ENCODE measurements at places on chromosomes 3 and 15.

DNA sequence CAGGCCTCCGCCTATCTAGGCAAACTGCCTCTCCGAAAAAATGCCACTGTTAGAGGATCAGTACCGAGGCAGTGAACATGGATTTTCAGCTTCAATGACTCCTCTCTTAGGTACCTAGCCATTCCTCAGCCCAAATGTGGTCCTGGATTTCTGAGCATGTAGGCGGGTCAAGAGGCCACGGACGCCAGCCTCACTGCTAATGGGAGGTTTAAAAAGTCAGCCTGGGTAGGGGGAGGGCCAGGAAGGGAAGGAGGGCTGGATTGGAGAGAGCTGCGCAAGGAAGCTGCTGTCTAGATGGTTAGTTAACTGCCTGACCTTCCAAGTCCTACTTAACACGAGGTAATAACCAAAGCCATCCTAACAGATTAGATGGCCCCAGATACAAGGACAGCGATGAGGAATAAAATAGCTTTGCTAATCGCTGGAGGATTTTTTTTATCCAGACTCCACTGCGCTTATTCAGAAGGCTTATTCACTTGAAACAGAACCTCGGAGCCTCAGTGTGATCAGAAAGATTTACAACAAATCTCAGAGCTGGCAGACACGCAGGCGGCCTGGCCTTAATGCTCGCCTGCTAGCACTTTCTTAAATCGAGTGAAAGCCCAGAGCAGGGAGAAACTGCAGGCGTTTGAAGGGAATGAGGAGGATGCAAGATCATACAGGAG is 34.3 kb downstream of the TLE3 start:
- no peak for DNase-seq

DNA sequence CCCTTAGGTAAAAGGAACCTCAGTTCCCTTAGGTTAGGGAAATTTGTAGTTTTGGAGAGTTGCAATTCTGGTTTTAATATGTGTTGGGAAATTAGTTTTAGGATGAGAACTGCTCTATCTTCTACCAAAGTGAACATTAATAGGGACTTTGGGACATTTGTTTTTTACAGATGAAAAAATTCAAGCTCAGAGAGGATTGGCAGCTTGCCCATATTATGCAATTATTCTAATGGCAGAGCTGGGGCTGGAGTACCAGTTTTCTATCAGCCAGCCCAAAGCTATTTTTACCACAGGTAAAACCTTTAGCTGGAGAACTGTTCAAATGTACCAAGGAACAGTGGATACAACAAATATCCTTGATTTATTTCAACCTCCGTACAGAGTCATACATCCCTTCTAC is 127.0 kb downstream of the CPNE4 start:
- no peak for DNase-seq

- DNase-seq: no peak
These were observed 19.6 kb upstream of the RNU6-1 start for GRCh38 chr15:67859331-67859946.

DNA sequence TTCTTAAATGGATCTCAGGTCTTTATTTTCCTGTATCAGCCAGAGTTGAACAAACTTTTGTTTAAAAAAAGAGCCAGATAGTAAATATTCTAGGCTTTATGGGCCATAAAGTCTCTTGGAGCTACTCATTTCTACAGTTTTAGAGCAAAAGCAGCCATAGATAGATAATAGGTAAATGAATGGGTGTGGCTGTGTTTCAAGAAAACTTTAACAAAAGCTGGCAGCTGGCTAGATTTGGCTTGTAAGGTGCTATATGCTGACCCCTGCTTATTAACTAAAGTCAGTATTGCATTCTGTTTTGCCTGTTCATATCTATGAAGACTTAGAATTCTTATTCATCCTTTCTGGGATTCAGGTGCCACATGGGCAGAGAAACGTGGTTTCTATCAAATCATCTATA is 29.0 kb downstream of the MFN1 start:
- no peak for DNase-seq

DNA sequence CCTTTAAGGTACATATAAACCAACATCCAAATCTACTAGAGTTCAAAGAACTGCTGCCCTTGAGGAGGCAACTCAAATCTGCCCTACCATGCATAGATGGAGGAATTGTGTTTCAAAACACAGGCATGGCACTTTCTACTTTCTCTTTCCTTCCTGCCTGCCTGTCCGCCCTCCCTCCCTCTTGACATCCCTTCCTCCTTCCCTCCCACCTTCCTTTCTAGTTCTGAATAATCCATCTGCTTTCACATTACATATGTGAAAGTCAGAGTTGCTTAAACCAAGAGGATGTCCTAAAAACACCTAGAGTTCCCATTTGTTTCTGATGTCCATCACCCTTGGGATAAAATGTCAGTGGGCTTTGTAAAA is 537.6 kb downstream of the FOXP1 start:
- no peak for DNase-seq

- no peak for DNase-seq
These were observed 62.3 kb downstream of the FMN1 start for GRCh38 chr15:33132233-33132580.

DNA sequence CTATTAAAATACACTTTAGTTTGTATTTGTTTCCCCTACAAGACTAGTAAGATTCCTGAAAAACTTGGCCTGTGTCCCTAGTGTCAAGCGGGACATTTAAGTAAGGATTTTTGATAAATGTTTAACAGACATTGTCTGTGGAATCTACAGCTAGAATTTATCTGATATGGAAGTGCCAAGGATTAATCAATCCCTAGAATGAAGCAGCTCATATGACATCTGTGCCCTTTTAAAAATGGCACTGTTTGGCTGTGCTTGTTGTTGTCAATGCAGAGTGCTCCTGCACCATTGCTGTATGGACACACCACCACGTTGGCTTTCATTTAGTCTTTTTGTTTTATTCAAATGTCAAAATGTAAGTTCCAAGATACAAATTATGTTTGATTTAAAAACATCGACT is 14.3 kb upstream of the PDCD7 start:
- DNase-seq: no peak

DNA sequence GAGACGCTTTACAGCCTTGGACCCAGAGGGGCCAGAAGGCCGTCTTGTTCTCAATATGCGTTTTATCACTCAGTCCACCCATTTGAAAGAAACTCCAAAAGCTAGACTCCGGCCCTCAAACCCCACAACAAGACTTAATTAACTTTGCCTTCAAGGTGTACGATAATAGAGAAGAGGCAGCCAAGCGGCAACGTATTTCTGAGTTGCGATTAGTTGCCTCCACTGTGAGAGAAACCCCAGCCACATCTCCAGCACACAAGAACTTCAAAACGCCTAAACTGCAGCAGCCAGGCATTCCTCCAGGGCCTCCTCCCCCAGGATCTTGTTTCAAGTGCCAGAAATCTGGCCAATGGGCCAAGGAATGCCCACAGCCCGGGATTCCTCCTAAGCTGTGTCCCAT is 17.4 kb upstream of the INO80 start:
- no peak for DNase-seq

DNA sequence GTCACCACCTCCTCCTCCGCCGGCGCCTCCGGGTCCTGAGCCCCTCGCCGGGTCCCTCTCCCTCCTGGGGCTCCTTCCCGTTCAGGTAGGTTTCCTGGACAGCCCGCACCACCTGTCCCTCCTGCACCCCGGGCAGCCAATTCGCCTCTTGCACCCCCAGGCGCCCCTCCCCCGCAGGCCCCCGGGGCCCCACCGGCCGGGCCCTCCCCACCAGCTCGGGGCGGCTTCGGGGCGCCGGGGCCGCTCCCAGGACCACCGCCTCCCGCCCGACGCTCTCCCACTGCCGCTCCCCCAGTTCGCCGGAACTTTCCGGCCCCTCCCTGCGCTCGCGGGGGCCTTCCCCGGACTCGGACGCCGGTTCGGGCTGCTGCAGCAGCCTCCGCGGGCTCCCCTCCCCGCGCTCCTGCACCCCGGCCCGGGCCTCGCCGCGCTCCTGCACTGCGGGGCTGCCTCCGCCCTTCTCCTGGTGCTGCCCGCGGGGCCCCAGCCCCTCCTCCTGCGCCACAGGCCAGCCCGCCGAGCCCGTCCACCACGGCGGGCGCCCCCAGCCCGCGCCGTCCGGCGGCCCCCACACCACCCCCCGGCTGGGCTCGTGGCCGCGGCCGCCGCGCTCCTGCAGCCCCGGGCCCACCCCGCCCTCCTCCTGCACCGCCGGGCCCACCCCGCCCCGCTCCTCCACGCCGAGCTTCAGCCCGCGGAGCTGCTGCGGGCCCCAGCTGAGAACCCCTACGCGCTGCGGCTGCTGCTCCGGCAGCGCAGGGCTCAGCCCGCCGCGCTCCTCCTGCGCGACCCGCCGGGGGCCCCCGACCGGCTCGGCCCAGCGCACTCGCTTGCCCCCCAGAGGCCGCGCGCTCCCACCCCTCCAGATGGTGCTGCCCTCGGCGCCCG is 587 bp upstream of the TNK2 start:
- DNase-seq: no peak

DNA sequence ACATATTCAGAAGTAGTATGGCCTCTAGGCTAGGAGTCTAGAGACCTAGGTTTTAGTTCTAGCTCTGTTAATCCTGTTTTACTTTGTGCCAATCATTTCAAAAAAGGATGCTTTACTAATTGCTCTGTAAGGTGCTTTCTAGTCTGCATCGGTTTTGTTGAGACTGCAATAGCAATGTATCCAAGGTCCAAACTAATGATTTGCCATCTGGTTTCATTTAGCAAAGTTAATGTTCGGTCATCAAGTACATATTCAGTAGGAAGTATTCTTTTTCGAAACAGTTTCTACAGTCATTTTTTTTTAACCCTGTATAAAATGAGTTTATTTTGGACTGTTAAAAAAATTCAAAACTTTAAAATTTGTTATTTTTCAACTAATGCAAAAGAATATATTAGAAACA is 2.0 kb upstream of the GALK2 start:
- no peak for DNase-seq

GRCh38 chr15:61654002-61654740 is 406.1 kb downstream of the VPS13C start:
- no peak for DNase-seq

- DNase-seq: no peak
These were observed 246.2 kb upstream of the CHRM5 start for GRCh38 chr15:33722005-33722672.

- no peak for DNase-seq
These were observed 1.4 kb upstream of the SEC13 start for GRCh38 chr3:10322352-10322710.

GRCh38 chr15:89360294-89360971 is 25.8 kb upstream of the POLG start:
- no peak for DNase-seq

DNA sequence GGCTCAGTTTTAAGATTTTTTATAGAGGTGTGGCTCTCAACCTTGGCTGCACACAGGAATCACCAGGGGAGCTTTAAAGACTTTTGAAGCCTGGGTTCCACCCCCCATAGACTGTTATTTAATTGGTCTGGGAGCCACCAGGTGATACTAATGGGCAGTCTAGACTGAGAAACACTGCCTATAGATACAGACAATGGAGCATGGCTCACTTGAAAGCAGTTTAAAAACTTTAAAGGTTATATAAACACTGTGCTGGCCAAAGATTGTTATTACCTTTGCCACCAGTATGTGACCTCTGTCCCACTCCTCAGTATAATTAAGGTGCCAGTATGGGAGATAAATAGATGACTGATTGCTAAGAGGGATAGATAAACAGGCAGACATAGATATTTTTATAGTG is 3.8 kb downstream of the GOLIM4 start:
- no peak for DNase-seq

DNA sequence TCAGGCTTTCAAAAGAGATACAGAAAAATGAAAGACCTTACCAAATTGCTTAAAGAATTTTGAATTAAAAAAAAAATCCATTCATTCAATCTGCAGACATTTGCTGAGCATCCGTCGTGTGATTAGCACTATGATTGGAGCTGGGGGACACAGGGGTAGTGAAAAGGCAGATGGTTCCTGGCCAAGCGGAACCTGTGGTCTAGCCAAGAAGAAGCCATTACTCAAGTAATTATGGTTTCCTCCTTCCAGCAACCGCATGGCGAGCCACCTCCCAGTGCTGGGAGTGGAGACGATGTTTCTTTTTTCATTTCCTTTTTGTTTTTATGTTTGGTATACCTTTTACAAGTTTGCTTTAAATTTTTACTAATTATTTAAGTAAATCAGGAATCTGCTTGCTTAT is 140.2 kb downstream of the CACNA2D3 start:
- DNase-seq: no peak

GRCh38 chr15:78243491-78243941 is 9.2 kb upstream of the ACSBG1 start:
- DNase-seq: no peak

DNA sequence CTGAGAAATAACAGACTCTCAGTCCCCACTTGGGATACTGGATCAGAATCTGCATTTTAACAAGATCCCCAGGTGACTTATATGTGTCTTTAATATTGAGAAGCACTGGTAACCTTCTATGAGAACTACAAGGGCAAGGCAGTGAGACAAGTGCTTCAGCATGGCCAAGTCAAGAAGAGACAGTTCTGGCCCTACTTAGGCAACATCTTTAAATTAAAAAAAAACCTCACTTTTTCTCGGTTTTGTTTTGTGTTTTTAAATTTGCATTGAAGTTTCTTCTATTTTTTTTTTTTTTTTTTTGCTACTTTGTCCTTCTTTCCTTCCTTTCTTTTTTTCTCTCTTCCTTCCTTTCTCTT is 42.5 kb upstream of the SPTSSB start:
- no peak for DNase-seq

- DNase-seq: no peak
These were observed 50.8 kb upstream of the CTNNB1 start for GRCh38 chr3:41148478-41148877.

- no peak for DNase-seq
These were observed 6.7 kb downstream of the ISLR start for GRCh38 chr15:74179983-74180880.

DNA sequence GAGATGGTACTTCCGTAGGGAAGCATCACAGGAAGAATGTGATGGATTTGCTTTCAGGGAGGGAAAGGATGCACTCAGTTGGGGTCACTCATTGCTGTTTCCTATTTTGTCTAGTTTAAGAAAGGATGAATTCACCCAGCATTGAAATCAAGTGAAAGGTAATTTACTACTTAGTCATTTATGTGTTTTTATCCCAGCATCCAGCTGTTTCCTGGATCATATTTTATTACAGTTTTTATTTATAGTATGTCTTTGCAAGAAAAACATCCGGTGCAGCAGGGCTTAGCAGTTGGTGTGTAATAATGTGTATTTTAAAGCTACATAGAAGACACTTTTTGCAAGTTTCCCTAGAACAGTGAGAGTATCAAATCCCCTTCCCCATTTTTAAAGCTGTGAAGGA is 37.4 kb upstream of the GOLGA8B start:
- DNase-seq: no peak

DNA sequence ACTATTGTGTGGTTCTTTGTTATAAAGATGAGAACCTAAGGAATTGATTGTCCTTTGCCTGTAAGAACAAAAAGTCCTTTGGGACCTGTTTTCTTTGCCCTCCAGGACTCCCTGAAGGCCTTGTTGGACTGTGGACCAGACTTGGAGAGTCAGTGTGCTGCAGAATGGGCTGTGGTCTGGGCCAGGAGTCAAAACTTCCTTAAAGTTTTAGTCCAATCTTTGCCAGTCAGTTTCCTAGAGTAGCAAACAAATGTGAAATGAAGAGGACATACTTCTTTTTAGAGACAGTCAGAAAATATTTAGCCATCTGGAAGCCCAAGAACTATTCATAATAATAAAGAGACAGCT is 45.4 kb downstream of the PDE8A start:
- no peak for DNase-seq

Data from stimulated activated CD4-positive, alpha-beta T cell treated with anti-CD3 and anti-CD28 coated beads, Interleukin-1b, Interleukin-23, amount 100 ng/mL, for 24 hours (primary cell).